HFFc6 (cell line): ENCODE measurements at places on chromosomes 6 and 20.
A peak's percentile ranks its signal among the peaks of the same experiment; 100 is the strongest.

DNA sequence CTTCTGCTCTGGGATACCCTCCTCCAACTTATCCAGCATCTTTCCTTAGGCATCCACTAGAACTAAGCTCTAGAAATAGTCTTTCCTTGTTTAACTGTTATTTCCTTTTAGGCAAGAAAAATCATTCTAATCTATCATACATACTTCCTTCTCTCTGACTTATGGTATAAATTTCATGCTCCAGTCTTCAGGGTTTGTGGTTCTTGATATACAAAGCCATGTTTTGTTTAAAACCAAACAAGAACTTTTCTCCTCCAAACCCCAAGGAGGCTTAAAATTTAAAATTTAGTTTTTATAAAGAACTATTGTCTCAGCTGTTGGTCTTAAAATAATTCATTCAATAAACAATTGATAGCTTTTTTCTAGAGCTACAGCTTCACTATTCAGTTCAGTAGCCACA lies 77.2 kb downstream of the CD164 start:
- no peak for DNase-seq

GRCh38 chr6:109486068-109486467 lies 3.0 kb upstream of the ZBTB24 start:
- no peak for DNase-seq

GRCh38 chr6:44388135-44388487 lies 605 bp downstream of the CDC5L start:
- no peak for DNase-seq

GRCh38 chr6:20791944-20792343 lies 257.7 kb downstream of the CDKAL1 start:
- DNase-seq = no peak

DNA sequence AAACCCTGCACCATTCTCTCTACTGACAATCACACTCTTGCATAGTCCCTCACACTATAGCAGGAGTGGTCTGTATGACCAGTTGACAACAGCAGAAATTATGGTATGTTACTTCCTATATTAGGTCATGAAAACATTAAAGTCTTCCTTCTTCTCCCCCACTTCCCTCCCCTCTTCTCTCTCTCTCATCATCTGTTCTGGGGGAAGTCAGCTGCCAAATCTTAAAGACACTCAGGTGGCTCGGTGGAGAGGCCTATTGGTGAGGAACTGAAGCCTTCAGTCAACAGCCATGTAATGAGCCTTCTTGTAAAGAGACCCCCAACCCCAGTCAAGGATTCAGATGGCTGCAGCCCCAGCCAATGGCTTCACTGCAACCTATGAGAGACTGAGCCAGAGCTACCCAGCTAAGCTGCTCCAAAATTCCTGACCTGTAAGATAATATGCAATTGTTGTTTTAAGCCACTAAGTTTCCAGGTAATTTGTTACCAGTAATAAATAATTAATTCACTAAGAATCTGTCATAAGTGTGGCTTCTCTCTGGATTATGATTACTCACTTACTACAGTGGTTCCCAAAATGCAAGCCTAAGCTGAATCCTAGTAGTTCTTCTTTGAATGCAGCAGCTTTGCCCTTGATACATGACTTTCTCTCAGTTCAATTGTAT lies 11.2 kb upstream of the TSBP1 start:
- DNase-seq = no peak

DNA sequence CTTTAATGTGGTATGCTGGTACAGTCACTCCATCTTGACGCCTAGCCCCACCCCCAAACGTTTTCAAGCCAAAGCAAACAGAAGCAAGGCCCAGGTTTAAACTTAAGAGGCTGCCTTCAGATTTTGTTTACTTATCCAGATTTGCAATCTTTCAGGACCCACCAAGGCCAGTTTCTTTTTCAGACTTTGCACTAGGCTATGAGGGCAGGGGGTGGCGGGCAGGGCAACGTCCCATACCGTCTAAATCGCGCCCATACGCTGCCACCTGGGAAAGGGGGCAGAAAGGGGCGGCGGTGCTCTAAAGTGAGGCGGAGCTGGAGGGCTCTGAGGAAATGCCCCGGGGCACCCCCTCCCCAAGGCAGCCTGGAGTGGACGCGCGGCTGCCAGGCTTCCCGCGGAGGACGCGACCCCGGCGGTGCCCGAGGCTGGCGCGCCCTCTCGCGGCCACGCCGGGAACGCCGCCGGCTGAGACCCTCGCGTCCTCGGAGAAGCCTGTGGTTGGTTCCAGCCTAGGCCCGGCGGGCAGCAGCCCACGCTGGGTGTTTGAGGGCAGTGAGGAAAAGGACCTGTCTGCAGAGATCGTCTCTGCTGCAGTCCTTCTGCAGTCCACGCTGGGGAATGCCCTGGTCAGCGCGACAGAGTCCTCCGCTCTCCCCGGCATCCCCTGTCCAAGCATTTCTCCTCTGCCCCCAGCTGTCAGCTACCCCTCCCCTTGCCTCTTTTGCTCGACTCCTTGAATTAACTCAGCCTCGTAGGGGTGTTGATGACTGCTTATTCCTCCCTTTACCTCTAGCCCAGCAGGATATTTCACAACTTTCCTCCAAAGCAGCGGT lies 129.2 kb upstream of the PRND start:
- DNase-seq = peak; percentile 11

- DNase-seq = no peak
Observed at GRCh38 chr20:52993076-52993475, 20.9 kb downstream of the TSHZ2 start.

DNA sequence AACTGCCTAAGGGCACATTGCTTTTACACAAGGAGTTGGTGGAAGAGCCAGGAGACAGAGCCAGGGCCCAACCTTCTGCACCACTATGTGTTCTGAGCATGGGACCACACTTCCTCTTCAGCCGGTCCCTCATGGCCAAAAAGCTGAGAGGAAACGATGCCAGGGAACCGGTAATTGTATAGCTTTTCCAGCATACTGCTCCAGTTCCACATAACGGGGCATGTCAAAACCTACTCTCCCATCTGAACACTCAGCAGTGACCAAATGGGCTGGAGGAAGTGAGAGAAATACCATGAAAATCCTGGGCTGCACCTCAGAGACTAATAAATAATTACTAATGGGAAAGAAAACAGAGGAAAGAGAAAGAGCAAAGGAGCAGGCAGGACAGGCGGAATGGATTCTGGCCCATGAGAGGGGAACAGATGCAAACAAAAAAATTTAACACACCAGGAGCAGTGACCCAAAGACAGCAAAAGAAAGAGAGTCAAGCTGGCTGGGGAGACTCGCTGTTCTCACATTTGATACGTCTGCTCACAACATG lies 52.0 kb upstream of the BMP2 start:
- DNase-seq = no peak

- DNase-seq = no peak
Observed at GRCh38 chr6:5305968-5306626, 44.8 kb downstream of the FARS2 start.

GRCh38 chr20:47609001-47609400 lies 107.3 kb downstream of the NCOA3 start:
- no peak for DNase-seq

- no peak for DNase-seq
Observed at GRCh38 chr20:25148982-25149846, 46.3 kb upstream of the ENTPD6 start.

- DNase-seq = no peak
Observed at GRCh38 chr20:35017099-35017835, 61.6 kb downstream of the MYH7B start.

GRCh38 chr6:120493505-120493904 lies 840.8 kb downstream of the TBC1D32 start:
- no peak for DNase-seq

GRCh38 chr6:122791310-122791679 lies 2.2 kb downstream of the SMPDL3A start:
- no peak for DNase-seq

GRCh38 chr20:36106606-36107005 lies 47.9 kb upstream of the EPB41L1 start:
- DNase-seq = no peak

DNA sequence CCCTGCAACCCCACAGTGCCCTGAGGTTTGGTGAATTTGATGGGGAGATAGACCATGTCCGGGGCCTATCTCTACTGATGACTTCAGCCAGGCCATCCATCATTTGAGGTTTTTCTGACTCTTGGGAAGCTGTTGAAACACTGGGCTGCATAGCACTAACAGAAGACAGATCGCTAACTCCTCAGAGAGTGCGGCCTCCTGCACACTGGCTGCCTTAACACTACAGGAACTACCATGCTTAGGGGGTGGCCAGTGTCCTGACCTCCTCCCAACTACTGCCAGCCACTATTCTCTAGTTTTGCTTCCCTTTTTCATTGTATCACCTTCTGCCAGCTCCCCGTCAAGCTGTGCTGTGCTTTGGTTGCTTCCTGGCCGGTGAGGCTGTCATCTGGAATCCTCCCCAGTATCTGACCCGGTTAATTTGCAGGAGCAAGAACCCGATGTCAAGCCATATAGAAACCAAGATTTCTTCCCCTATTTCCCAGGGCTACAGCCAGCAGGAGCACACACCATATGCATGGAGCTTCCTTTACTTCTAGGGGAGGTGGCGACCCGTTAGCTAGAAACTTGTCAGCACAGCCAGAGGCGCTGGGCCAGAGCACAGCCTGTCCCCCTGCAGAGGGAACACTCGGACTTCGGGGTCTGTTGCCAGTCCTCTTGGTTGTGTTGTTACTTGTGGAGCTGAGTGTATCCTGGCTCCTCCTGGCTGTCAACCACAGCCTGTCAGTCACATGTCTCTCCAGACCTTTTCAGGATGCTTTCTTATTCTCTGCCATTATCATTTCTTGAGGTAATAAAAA lies 57.3 kb upstream of the TRAF3IP2 start:
- DNase-seq = peak; percentile 20

DNA sequence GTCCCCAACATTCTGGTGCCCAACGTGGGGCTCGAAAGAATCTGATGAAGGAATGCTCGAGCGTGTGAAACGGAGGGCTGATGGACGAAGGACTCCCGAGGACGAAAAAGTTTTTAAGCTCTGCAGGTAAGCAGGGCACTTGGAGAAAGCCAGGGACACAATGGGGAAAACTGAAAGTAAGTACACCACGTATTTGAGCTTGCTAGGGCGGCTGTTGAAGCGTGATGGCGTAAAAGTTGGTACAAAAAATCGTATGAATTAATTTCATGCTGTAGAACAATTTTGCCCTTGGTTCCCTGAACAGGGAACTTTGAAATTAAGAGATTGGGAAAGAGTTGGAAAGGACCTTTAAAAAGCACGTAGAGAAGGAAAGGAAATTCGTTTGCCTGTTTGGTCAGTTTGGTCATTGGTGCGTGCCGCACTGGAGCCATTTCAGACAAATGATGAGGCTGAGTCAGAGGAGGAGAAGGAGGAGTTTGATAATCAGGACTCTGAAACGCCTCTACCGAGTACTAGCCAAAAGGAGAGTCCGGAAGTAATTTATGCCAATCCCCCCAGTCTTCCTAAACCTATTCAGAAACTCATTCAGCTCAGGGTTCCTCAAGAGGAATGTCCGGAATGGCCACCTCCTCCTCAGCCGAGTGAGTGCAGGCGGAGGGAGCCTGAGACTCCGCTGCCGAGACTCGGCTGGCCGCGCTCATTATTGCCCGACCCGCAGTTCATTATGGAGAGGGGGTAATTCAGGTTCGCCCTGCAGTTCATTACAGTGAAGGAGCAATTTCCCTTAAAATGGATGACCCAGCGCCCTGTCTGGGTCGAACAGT lies 59.2 kb upstream of the PRSS16 start:
- peak; percentile 81 for DNase-seq

DNA sequence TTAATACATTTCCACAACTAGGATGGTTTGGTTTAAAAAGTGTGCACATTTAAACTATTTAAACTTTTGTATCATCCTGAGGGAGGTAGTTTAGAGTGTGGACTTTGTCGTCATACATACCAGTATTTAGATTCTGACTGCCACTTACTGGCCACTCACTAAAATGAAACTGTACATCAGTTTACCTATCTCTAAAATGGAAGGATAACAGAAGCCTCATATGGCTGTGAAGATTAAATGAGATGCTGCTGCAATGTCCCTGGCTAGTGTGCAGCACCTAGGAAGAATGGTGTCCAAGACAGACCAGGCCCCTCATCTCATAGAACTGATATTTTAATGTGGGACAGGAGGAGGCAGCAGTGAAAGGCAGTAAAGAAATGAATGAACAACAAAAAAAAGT lies 12.0 kb upstream of the PKIG start:
- no peak for DNase-seq

DNA sequence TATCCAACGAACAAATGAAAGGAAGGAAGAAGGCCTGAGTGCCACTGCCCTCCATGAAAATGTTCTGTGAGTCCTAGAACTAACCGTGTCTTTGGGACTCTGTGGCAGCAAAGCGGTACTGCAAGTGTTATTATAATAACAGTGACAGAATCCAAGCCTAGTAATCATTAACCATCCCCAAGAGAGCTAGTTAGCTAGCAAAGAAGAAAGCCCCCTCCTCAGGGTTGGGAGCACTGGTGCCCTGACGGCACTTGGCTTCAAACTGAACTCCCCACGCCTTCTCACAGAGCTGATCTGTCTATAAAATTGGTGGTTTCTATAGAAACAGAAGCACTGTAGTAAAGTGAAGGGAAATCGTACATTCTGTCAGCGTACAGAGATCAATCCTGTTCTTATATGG lies 239.8 kb downstream of the PTPRT start:
- DNase-seq = no peak

- DNase-seq = peak; percentile 45
Observed at GRCh38 chr6:73382462-73383113, 12.0 kb upstream of the DDX43 start.

- no peak for DNase-seq
Observed at GRCh38 chr6:87572883-87573282, 16.9 kb downstream of the RARS2 start.

- no peak for DNase-seq
Observed at GRCh38 chr6:158564243-158565121, 4.6 kb downstream of the TMEM181 start.

DNA sequence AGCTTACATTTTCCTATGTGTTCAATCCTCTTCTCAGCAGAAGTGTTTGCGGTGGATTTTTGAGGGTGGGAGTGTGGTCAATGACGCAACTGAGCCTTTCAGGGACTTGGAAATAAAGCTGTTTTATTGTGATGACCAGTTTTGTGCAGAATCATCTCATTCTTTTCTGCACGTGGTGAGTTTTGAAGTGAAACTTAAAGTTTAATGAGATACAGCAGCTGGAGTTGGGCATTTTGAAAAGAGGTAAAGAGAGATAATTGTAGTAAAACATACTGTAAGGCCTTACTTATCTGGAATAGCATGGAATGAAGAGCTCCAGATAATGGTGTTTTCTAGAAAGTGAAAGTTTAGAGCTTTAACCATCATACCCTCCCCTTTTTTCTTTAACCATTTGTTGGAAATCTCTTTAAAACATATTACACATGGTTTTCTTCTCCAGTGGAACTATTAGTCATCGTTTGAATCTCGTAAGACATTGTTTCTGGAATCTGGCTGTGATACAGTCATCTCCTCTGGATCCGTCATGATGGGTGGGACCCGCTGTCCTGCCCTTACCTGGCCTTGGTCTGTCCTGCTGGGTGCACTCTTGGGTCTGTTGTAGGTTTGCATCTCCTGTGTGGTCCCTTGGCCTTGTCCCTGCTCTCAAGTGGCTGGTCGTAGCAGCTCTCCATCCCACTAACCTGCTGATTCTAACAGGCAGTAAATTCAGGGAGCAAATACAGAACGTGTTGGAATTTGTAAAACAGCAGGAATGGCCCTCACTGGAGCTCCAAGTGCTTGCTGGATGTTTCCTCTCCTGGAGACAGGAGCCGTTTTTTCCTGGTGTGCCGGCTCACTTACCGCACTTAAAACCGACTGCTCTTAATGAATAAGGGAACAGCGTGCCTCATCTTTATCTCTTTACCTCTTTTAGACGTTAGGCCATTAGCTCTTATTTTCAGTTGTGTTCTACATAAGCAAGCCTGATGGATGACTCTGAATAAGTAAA lies 29.8 kb downstream of the UST start:
- DNase-seq = peak; percentile 68

GRCh38 chr6:145887969-145888368 lies 73.4 kb upstream of the FBXO30 start:
- DNase-seq = peak; percentile 20

GRCh38 chr6:116390581-116390980 lies 19.8 kb downstream of the DSE start:
- no peak for DNase-seq
